Spinal cord (tissue), 10 donors: ENCODE measurements at places on chromosomes 12 and 14.

- peak; percentile 48 for DNase-seq
Observed at GRCh38 chr12:105882404-105882803, 256.4 kb downstream of the NUAK1 start.

DNA sequence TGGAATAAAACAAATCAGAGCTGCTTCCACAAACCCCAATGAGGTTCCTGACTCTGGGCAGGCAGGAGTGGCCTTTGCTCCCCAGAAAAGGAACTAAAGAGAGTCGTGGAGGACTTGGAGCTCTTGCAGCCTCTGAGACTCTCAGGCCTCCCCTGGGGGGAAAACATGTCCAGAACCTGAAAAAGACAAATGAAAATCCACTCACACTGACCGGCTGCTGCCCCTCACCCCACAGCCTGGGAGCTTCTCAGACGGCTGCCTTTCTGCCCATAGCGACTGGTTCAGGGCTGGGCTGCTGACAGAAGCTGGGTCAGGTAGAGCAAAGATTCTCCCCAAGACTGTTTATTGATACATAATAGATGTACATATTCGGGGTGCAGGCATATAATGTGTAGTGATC lies 356.0 kb downstream of the ADGRD1 start:
- no peak for DNase-seq

DNA sequence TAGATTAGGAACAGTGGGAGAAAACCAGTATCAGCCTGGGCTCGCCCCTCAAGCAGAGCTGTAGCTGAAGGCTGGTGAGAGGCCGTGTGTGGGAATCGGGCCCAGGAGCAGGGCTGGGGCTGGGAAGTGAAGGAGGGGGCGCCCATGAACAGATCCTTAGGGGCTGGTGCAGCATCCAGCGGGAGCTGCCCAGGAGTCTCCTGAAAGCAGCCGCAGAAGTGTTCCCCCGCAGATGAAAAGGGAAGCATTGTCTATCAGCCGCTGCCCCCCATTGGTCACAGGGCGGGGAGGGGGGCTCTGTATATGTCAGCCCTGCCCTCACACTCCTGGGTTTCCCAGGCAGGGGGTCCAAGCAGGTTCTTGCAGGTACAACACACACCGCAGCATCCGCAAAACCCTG lies 15.6 kb upstream of the RFLNA start:
- DNase-seq: no peak

GRCh38 chr12:50276068-50276467 lies 7.3 kb downstream of the LIMA1 start:
- no peak for DNase-seq

DNA sequence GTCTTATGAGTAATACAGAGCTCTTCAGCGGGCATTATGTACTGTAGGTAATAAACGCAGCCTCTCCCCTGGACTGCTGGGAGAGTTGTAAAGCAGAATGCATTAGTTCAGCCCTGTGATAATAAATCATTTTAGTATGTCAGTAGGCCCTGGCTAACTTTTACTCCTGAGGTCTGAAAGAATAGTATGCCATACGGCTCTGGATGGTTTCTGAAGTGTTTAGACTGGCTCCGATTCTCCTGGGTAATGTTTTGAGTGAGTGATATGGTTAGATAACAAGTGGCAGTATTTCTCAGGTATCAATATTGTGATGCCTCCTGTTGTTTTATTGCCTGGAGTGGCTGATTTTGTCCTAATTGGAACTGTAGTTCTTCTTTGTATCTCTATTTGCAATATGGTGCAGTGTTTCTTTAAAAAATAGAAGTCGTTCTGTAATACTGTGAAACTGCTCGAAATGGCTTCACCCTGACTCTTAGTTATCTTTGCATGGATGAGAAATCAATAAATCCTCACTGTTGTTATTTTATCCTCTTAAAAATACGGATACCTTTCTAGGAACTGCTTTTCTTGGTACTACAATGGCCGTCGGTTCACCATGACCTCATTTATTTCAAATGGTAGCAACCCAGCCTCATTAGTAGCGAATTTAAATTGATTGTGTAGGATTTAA lies 100.2 kb downstream of the PDZRN4 start:
- DNase-seq: no peak

DNA sequence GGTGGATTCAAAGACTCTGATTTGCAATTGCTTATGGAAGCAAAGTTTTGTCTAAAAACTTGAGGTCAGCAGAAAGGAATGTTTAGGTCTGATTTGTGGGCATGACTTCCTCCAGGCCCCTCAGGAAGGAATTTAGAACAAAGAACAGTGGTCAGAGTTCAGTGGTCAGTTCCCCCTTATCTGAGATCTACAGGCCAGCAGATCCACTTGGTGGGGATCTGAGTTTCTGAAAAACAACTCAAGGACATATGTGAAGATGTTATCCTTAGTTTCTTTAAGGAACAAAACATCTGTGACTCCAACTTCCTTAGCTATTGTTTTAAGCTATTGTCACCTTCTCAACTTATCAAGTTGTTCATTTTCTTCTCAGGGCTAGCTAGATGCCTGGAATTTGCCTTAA lies 28.0 kb upstream of the NAA30 start:
- no peak for DNase-seq

- DNase-seq: no peak
Observed at GRCh38 chr14:81936902-81937301, 403.2 kb upstream of the SEL1L start.

DNA sequence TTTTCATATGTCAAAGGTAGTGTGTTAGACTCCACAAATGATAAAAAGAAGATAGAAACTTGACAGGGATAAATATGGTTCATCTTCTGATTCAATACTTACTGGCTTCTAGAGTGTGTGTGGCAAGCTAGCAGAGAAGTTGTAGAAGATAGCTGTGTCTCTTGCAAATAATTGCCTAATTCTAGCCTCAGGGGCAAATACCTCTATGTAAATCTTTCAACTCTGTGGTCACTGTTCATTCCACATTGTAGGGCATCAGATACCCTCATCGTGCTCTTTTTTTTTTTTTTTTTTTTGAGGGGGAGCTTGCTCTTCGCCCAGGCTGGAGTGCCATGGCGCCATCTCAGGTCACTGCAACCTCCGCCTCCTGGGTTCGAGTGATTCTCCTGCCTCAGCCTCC lies 1.7 kb downstream of the OLR1 start:
- no peak for DNase-seq

- no peak for DNase-seq
Observed at GRCh38 chr14:105487449-105487985, 831 bp downstream of the CRIP1 start.

GRCh38 chr12:25852792-25853191 lies 105.7 kb upstream of the RASSF8 start:
- no peak for DNase-seq

- no peak for DNase-seq
Observed at GRCh38 chr12:45587012-45587411, 142.5 kb upstream of the ARID2 start.

DNA sequence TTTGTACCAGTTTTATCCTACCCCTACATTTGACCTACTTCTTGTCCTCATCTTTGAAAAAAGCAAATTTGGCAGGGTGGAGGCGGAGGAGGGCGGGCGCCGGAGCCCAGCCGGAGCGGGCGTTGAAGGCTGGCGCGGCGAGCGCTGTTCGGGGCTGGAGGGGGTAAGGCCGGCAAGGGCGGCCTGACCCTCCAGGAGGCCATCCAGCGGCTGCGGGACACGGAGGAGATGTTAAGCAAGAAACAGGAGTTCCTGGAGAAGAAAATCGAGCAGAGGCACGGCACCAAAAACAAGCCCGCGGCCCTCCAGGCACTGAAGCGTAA lies 27.2 kb downstream of the FBXO34 start:
- DNase-seq: no peak

- no peak for DNase-seq
Observed at GRCh38 chr14:64770751-64771150, 66.5 kb downstream of the PLEKHG3 start.

DNA sequence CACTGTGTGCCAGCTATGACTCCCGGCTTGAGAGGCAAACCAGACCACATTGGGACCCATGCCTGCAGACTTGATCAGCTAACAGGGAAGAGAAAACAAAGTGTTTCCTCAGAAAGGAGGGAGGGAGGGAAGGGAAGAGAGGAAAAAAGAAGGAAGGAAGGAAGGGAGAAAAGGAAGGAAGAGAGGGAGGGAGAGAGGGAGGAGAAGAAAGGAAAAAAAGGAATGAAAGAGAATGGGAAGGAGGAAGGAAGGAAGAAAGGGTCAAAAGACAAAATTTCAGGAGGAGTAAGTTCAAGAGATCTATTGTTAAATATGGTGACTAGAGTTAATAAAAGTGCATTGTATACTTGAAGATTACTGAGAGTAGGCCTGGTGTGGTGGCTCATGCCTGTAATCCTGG lies 18.9 kb downstream of the FIGNL2 start:
- no peak for DNase-seq

GRCh38 chr12:45469902-45470301 lies 254.0 kb downstream of the ANO6 start:
- no peak for DNase-seq

GRCh38 chr14:102182190-102182589 lies 42.5 kb downstream of the WDR20 start:
- no peak for DNase-seq

DNA sequence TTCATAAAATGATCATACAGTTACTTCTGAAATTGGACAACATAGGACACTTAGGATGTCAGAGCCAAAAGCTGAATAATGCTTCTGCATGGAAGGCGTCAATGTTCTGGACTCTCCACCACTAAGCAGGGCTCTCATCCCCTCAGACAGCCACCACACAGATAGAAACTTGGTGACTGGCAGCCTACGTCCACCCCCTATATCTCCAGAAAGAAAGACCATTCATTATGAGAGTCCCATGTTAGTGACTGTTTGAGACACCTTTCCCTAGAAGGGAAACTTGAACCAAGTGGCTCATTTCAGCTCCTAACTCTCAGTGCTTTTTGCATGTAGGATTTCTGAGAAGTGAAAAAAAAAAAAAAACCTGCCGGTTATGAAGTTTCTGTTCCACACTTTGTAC lies 251.0 kb upstream of the FKBP4 start:
- DNase-seq: no peak

GRCh38 chr14:96686126-96686525 lies 111.1 kb upstream of the VRK1 start:
- no peak for DNase-seq

- DNase-seq: no peak
Observed at GRCh38 chr14:25833341-25834126, 764.3 kb downstream of the NOVA1 start.

DNA sequence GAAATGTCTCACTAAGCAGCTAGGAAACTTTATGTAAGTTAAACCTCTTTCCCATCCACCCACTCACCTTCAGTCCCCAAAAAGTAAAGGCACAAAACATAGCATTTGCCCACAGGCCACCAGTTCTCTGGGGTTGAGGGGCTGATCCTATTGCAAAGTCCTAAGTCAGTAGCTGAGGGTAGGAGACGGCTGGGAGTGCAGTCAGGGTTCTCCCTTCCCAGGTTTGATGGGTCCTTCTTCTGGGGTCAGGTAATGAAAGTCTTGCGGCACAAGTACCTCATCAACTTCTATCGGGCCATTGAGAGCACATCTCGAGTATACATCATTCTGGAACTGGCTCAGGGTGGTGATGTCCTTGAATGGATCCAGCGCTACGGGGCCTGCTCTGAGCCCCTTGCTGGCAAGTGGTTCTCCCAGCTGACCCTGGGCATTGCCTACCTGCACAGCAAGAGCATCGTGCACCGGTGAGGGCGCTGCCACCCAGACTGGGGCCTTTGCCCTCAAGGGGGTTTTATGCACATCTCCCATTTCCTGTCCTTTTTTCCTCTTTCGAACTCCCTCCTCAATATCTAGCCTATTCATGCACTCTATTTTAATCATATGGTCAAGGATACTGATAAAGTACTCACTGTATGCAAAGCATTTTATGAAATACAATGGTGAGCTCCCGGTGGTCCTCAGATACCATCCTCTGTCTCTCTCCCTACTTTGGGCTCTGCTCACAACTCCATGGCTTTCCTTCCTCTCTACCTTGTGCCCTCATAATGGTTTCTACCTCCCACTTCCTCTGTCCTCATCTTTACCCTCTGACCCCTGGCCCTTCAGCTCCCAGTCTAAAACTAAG lies 986 bp downstream of the TSSK4 start:
- no peak for DNase-seq

GRCh38 chr14:36553656-36554260 lies 28.7 kb downstream of the NKX2-8 start:
- peak; percentile 44 for DNase-seq

- DNase-seq: no peak
Observed at GRCh38 chr12:25842254-25842653, 116.2 kb upstream of the RASSF8 start.

DNA sequence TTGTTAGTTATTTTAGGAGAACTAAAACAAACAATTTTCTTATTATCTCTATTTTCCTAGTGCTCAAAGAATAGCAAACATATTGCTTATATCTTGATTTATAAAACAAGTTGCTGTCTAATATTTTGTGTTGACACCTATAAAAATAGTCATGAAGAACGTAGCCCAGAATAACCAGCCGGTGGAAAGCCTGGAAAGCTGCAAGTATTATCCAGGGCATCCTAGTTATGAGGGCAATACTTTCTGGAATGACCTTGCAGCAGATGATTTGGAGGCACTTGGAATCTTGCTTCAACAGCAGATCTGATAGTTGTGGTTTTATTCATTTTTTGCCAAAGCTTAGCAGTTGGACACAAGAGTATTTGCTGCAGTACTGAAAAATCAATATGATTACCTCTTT lies 948.7 kb downstream of the LRFN5 start:
- DNase-seq: no peak

GRCh38 chr12:106712768-106713167 lies 61.7 kb upstream of the RIC8B start:
- no peak for DNase-seq

DNA sequence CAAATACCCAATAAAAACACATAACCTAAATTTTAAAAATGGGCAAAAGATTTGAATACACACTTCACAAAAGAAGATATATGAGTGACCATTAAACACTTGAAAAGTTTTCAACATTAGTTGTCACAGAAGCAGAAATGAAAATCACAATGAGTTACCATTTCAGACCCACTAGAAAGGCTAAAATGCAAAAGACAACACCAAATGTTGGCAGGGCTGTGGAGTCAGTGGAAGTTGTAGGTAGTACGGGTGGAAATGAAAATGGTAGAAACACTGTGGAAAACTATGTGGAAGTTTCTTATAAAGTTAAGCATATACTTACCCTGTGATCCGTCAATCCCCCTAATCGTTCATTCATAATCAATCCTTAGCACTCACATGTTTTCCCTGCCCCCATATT lies 61.8 kb downstream of the SLC38A4 start:
- no peak for DNase-seq

DNA sequence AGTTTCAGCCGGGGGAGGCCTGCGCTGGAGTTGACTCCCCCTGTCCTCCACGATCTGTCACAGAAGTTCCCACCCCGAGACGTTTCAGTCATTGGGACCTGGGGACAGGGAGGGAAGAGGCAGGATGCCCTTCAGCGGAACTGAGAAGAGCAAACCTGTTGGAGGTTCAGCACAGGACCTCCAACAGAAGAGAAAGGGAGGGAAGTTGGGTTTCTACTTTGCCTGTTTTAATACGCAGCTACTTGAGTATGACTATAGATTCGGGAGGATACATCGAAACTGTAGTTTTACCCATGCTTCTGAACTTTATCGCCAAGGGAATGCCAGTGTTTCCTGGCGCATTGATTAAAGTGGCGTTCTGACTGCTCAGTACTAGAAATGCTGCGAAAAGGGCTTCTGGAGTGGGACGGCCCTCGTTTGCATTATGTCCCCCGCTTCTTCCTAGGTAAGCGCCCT lies 2.3 kb upstream of the DUSP6 start:
- peak; percentile 63 for DNase-seq
